Effector CD4-positive, alpha-beta T cell (primary cell): ENCODE measurements at places on chromosomes 3 and 15.

DNA sequence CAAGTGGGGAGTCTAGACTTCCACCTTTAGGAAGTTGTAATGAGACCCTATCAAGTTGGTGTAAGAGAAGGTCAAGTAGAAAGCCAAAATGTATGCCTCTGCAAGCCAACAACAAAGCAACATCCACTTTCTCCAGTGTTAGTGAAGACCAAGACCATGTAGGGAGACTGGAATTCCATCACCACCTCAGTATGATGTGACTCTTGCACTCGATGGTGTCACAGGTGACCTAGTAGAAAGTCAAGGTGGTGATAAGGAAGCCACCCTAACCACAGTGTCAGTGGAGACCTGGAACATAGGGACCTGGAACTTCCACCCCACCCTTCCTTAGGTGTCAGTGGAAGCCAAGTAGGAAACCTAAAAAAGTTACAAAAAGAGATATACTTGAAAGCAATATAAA, 278.1 kb upstream of the KCNMB2 start:
- no peak for DNase-seq

GRCh38 chr3:66717806-66718205, 217.0 kb upstream of the LRIG1 start:
- no peak for DNase-seq

- DNase-seq, result no peak
Measured at GRCh38 chr15:70867911-70868467, 14.0 kb upstream of the LARP6 start.

DNA sequence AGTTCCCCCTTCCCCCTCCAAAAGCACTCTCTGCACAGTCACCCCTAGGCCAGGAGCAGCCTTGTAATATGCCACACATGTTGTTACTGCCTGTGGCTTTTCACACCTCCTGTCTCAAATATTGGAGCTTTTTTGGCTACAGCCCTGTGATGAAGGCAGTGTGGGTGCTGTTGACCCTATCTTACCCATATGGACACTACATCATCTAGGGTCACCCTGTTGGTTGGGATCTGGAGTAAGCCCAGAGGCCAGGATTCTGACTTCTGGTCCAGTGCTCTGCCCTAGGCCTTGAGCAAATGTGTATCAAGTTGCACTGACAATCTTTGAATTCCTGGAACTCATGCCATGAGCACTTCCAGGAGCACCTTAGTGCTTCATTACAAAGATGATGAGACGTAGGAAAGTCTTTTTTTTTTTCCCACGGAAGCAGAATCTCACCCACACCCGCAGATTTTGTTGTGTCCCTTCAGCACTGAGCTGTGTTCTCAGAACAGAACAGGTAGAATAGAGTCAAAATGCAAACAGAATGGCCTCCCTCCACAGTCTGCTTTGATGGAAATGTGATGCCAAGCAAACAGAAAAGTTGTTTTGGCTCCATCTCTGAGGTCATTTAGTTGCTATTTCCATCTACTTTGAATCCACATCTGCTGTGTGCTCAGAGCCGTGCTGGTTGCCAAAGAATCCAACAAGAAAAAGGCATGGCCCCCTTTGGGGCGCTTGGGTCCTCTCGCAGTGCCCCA, 49.6 kb downstream of the SMAD3 start:
- no peak for DNase-seq

- no peak for DNase-seq
Measured at GRCh38 chr15:50613600-50613999, 67.1 kb upstream of the USP50 start.

- no peak for DNase-seq
Measured at GRCh38 chr3:58092521-58092920, 84.3 kb downstream of the FLNB start.

DNA sequence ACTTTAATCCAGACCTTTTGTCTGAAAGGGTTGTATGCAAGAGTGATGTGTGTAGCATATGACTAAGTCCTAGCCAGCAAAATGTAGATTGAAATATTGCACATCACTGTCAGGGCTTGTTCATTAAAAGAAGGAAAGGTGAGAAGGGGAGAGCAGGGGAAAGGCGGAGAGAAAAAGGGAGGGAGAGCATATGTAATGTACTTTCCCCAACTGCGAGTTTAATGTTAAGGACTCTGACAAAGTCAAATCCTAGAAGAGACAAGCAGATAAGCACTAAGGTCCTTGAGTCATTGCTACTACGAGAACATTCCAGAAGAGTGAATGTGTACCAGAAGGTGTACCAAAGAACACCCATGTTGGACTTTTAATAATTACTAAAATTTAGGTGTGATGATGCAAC, 1336.7 kb downstream of the NSUN3 start:
- no peak for DNase-seq

- DNase-seq, result no peak
Measured at GRCh38 chr15:39621976-39622375, 41.1 kb downstream of the THBS1 start.

- no peak for DNase-seq
Measured at GRCh38 chr3:157033001-157033400, 126.9 kb downstream of the CCNL1 start.

DNA sequence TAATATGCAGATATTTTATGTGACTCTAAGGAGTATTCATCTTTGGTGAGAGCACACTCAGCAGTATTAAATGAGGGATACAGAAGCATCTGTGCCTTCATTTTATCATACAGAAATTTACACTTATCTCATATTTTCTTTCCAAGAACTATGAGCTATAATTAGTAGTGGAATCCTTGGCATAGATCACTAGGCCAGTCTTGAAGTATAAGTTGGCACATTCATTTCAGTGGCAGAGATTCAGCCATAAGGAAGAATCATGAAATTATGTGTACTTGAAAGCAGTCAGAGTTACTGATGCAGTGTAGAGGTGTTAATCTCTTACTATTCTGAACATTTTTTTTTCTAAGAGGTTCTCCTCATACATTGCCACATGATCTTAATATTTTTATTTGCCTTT, 393.6 kb upstream of the GOLIM4 start:
- DNase-seq, result no peak

GRCh38 chr15:57827971-57828370, 121.5 kb downstream of the POLR2M start:
- no peak for DNase-seq

DNA sequence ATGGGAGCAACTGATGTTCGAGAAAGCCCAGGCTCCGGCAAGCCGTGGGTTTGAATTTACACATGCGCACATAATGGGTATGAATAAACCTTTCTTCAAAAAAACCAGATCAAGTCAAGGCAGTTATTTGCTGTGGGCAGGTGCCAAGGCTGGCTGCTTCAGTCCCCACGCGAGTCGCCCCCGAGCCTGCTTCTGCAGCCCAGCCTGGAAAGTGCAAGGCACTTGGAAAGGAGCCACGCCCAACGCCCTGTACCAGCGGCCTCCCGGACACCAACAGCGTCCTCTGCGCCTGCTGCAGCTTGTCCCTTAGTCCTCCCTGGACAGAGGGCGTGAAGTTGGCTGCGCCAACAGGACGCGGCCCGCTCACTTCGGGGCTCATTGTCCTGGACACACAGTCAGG, 68.9 kb downstream of the KLF15 start:
- no peak for DNase-seq

GRCh38 chr3:189267981-189268613, 96.3 kb downstream of the TPRG1 start:
- no peak for DNase-seq

GRCh38 chr15:20356911-20357480, 184.6 kb downstream of the GOLGA6L6 start:
- DNase-seq, result no peak

GRCh38 chr3:96267577-96267976, 546.8 kb upstream of the EPHA6 start:
- no peak for DNase-seq

DNA sequence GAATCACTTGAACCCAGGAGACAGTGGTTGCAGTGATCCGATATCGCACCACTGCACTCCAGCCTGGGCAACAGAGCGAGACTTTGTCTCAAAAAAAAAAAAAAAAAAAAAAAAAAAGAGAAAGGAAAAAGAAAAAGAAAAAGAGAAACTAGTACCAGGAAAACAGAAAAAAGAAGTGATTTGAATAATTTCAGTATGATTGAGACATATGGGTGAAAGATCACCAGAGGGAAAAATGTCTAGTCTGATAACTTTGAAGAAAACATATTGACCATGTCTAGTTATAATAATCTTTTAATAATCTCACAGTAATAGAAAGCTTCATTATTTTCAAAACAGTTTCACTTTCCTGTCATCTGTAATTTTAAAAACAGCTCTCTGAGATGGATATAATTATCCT, 16.4 kb downstream of the TGFBR2 start:
- DNase-seq, result no peak

DNA sequence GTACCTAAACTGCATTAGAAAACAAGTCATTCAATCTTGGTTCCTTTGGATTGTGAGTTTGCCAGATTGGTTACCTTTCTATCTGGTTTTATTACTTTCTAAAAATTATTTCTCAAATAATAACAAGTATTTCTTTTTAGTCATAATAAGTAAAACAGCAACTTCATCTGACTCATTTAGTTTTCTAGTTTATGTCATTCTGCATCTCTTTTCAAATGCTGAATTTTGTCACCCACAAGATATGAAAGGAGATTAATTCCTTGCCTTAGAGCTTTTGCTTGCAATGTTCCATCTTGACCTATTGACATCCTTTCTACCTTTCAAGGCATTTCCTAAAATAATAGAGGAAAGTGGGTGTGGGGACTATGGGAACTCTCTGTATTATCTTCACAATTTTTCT, 253.6 kb upstream of the PEX5L start:
- DNase-seq, result no peak

- no peak for DNase-seq
Measured at GRCh38 chr3:108441518-108441917, 68.9 kb downstream of the MYH15 start.

DNA sequence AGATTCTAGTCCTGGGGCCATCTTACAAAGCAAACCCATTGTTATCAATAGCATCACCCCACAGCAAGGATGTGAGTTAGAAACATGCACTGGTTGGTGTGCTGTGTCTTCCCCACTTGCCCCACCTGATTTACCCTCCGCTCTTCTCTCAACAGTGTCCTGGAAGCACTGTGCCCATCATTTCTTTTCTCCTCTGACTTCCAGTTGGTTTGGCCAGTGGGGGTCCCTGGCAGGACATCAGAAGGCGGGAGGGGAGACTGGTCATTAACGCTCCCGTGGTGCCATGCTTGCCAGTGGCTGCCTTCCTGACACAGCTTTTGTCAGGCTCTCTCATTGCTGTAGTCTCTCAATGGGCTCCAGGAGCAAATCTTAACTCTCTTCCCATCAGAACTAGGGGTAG, 11.5 kb upstream of the BUB1B start:
- no peak for DNase-seq

DNA sequence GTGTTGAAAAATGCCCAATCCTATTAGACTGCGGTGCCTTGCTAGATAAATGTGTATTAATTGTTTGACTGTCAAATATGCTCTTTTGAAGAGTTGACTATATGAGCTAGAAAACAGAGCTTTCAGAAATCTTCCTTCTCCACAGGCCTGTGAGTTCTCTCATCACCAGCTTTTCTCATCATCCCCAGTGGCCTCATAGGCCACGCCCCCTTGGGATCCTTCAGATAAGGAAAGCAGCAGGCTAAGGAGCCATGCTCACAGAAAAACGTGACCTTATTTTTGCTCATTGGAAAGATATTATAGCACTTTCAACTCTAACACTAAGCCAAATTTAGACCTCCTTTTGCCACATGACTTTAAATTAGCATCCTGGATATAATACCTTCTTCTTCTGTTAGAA, 514.4 kb upstream of the ARRDC4 start:
- DNase-seq, result no peak

GRCh38 chr15:57485869-57486268, 105.8 kb upstream of the MYZAP start:
- DNase-seq, result no peak

GRCh38 chr3:101464235-101464634, 48.8 kb downstream of the SENP7 start:
- DNase-seq, result no peak

GRCh38 chr3:170792471-170792870, 77.5 kb downstream of the RPL22L1 start:
- no peak for DNase-seq

- DNase-seq, result no peak
Measured at GRCh38 chr3:40718681-40719080, 193.9 kb downstream of the ZNF621 start.
